ENCODE measurements at places on chromosomes 6 and 20.

GRCh38 chr6:137165375-137166246 lies 7.8 kb downstream of the IL22RA2 start:
- no peak for DNase-seq

DNA sequence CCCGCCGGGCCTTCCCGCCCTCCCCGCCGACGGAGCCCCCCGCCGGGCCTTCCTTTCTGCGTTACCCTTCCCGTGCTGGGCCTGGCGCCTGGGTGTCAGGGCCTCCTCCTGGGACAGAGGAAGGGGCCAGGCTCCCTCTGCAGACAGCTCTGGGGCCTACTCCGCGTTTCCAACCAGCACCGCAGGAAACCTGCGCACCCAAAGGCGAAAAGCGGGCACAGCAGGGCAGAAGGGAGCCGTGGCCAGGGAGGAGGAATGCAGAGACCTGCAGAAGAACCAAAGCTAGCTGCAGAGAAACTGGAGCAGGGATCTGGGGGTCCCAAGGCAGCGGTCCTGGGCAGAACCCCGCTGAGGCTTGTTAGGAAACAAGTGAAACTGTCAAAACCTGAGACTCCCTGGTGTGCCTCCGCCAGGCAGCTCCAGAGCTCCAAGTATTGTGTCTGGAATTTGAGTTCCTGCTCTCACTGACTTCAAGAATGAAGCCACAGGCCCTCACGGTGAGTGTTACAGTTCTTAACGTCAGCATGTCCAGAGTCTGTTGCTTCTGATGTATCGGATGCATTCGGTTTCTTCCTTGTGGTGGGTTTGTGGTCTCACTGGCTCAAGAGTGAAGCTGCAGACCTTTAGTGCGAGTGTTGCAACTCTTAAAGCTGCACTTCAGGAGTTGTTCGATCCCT lies 33.3 kb downstream of the IRF4 start:
- no peak for DNase-seq

GRCh38 chr6:104574135-104574750 lies 285.5 kb downstream of the HACE1 start:
- DNase-seq, result no peak

- DNase-seq, result no peak
These were observed 99.6 kb upstream of the HMGCLL1 start for GRCh38 chr6:55678330-55679224.

- no peak for DNase-seq
These were observed 260.5 kb downstream of the NRN1 start for GRCh38 chr6:5746053-5746758.

- no peak for DNase-seq
These were observed 29.9 kb upstream of the SAMD3 start for GRCh38 chr6:130252527-130253237.

GRCh38 chr6:5677219-5678000 lies 329.3 kb downstream of the NRN1 start:
- DNase-seq, result peak; percentile 27

- DNase-seq, result no peak
These were observed 13.1 kb downstream of the BTNL2 start for GRCh38 chr6:32393665-32394420.

DNA sequence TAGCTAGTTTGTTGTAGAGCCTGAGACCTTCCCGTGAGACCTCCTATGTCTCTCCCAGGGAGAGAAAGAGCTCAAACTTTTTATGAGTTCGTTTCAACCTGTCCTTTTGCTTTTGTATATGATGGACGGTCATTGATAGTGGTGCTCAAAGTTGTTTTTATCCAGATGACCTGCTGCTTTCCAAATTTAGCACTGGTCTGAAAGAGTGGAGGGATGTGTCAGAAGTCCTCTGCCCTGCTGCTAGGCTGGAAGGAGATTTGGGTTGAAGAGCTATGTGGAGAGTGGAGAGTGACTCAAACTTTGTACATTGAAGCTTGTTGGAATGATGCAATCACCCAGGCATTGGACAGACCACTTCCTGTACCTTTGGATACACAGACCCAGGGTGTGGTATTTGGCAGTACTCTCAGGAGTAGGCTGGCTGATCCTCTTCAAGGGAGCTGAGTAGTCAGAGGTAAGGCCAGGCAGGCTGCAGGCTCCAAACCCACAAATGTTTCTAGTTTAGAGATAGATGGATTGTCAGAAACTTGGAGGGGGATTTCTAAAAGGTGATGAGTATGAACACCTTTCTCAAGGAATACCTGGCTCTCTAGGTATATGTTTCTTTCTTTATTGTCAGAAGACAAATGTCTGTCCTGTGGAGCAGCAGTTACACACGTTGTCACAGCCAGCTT lies 49.4 kb upstream of the RREB1 start:
- peak; percentile 99 for DNase-seq

DNA sequence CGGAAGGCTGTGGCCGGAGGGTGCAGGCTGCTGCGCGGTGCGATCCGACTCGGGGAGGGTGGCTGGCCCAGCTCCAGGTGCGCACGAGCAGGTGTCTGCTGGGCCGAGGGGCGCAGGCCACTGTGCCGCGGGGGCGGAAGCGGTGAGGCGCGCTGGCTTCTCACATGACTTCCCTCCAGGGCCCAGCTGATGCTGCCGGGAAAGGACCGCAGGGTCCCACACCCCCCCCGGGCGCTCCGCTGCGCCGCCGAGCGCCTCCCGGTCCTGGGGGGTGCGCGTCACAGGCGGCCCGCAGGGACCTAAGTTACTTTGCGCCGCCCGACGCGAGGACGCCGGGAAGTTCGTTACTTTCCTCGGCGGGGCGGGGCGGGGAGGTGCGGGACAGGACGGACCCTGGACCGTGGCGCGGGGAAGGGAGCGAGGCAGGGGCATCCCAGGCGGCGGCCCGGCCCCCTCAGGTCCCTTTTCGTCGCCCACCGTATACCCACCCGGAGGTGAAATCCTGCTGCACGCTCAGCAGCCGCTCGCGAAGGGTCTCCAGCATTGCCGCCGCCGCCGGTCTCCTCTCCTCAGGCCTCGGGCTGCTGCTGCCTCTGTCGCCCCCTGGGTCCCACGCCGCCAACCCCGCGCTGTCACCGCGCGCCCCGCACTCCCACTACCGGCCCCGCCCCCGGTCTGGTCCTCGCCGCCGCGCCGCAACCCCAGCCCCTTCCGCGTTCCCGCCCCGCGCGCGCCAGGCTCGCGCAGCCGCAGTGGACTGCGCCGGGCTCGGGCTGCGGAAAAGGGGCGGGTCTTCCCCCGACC lies at the start of gene DTNBP1:
TSS of gene DTNBP1 (minus strand) at position 703 of the 804 bp plus-strand sequence. CDS start at position 544, 159 bp downstream.
- DNase-seq, result no peak

GRCh38 chr6:147738516-147739162 lies 230.1 kb downstream of the SAMD5 start:
- no peak for DNase-seq

GRCh38 chr20:38377039-38377685 lies 30.9 kb downstream of the LBP start:
- no peak for DNase-seq

Data from epithelial cell of prostate (primary cell).